NCI-H1694 (cell line): ENCODE measurements at places on chromosomes 5 and 9.

DNA sequence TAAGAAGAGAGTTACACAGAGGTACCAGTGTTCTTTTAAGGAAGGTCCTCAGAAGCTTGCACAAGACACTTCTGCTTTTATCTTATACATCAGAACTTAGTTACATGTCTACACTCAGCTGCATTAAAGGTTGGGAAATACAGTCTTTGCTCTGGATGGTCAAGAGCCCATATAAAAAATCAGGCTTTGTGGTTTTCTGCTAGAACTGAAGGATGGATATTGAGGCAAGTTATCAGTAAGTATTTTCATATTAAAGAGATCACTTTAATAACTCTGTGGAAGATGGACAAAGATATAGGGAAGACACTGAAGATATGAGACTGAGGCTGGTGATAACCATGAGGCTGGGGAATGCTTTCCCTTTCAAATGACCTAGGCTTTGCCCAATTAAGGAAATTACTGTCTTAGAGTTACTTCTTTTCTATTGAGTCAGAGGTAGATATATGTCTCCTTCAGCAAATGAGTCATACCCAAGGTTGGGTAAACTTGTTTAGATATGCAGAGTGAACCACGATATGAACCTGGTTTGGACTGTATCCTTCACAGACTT is 87.0 kb upstream of the TNC start:
- DNase-seq: no peak

GRCh38 chr5:180281706-180282105 is 10.2 kb downstream of the MAPK9 start:
- no peak for DNase-seq

- no peak for DNase-seq
Measured at GRCh38 chr9:111197256-111197655, 132.8 kb downstream of the OR2K2 start.

- no peak for DNase-seq
Measured at GRCh38 chr5:162956570-162956969, 480.8 kb upstream of the CCNG1 start.

- DNase-seq: no peak
Measured at GRCh38 chr5:136811551-136811950, 446.2 kb upstream of the TRPC7 start.

DNA sequence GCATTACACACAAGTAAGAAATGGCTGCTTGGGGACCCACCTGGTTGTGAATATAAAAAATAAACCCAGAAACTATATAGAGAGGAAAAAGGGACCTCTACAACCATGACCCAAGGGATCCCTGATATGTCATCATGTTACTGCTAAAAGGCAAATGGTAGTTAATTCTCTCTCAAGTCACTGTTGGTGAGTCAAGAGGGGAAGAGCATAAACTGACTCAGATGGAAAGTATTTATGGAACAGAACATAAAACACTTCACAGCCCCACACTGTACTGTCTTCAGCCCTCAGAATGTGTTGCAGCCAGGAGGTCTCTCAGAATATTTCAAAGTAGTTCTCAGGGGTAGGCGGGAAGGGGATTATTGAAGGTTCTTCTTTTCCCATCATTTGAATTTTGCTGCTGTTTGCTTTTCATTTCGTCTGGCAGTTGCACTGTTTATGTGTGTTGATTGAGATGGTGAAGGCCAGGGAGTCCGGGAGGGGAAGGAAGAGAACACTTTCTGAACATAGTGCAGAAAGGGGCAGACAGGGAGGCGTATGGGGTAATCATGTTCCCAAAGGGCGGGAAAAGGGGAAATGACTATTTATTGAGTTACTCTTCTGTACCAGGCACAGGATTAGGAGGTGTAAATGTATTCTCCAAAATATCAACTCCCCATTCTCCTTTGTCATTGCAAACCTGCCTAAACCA is 85.5 kb downstream of the TEK start:
- no peak for DNase-seq

DNA sequence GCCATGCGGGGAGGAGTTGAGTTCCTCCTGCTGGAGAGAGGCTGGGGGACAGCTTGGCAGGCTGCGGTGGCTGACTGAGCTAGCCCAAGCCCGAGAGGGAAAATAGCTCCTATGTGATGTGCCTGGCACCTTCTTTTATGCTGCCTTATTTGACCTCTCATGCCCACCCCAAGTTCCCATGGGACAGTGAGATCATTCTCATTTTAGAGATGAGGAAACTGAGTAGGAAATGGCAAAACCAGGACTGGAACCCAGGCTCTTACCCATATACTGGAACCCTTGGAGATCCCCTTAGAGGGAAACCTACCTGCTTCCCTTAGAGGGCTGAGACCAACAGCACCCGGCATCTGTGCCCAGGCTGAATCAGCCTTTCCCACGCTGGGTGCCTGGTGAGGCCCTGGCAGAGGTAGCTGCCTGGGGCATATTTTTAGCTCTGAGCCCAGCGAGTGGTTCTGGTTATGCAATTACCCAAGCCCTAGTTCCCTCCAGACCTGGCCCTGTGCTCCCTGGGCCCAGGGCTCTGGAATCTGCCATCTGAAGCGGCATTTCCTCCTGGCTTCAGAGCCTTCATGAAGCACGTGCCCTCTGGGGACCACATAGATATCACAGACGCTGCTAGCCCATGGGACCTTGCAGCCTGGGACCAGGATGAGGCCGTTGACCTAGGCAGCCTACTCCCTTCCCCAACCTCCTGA is 23.6 kb downstream of the COL27A1 start:
- DNase-seq: no peak

GRCh38 chr5:60671899-60672692 is 27.9 kb downstream of the DEPDC1B start:
- no peak for DNase-seq

- DNase-seq: no peak
Measured at GRCh38 chr9:32867026-32867425, 83.7 kb downstream of the TMEM215 start.

DNA sequence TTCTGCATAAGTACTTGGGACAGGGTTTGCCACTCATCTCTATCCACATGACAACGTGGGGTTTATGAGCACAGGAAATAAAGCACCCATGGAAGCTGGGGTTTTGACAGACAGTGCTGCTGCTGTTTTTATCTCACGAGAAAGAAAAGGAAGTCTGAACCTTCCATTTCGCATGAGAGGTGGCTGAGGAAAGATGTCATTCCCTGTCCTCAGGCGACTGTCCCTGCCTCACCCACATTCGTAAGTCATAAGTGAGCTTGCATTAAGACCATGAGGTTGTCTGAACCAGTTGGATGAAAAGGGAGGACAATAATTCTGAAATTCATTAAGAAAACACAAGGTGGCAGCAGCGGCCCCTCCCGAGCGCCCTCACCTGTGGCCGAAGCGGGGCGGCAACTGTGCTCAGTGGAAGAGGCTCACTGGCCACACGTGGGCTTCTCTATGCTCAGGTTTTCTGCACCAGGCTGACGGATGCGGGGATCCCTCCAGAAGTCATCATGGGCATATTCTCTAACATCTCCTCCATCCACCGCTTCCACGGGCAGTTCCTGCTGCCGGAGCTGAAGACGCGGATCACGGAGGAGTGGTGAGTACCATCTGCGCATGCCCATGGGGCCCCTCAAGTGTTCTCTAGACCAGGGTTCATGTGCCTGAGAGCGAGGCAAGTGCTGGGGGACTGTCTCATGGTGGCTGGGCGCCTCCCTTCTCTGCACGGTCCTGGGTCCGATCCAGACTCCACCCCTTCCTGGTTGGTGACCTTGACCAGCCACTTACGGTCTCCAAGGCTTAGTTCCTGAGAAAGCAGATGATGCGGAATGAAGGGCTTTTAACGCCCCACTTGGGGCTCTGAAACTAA is 54.7 kb upstream of the SUSD3 start:
- peak; percentile 31 for DNase-seq

GRCh38 chr5:5933651-5934050 is 444.7 kb downstream of the MED10 start:
- DNase-seq: no peak

- no peak for DNase-seq
Measured at GRCh38 chr9:134433101-134433500, 106.8 kb downstream of the RXRA start.

- DNase-seq: no peak
Measured at GRCh38 chr9:136092353-136092650, 2.8 kb downstream of the NACC2 start.

DNA sequence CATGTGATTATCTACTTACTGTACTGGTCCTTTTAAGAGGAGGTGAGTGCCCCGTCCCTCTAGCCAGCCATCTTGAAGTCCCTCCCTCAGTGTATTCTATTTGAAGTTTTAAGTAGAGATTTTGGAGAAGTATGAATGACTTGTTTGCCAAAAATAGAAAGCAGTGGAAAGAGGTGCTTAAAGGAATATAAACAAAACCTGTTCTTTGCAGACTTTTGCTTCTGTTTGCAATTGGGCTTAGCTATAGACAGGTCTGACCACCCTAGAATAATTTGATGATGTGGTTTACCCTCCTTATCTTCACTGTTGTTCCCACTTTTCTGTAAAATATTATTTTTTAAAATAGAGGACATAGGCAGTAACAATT is 21.2 kb downstream of the OSMR start:
- no peak for DNase-seq

DNA sequence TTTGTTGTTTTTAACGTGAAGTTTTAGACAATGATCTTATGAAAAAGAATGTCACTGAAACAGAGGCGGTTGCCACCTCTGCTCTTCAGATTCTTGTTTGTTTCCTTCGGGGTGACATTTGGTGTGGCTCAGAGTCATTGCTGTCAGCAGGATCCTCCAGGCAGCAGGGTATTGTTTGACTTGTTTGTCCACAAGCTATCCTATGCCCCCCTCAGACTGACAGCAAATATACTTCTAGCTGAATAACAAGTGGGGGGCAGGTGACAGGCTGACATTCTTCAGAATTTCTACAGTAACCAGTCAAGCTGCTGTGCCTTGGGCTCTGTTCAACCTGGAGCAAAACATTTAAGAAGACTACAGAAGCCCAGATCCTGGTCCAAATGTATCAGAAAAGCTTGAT is 383.3 kb downstream of the YTHDC2 start:
- DNase-seq: no peak

- no peak for DNase-seq
Measured at GRCh38 chr5:110812639-110813038, 73.8 kb downstream of the SLC25A46 start.

DNA sequence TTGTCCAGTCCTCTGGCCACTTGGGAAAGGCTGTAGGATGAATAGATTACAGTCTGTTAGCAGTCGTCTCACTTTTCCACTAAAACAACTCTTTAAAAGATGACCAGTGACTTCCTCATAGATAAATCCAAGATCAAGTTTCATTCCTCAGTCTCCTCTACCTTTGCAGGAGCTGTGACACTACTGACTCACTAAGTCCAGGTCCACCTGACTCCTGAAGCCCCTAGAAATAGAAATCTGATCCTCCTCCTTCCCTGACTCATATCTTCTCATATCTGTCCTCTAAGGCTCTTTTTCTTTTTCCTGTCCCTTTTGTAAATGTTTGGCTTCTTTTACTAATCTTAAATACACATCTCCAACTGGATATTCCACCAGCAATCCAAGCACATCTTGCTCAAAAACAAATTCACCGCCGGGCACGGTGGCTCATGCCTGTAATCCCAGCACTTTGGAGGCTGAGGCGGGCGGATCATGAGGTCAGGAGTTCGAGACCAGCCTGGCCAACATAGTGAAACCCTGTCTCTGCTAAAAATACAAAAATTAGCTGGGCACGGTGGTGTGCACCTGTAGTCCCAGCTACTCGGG is 2.6 kb downstream of the CCDC125 start:
- DNase-seq: no peak

DNA sequence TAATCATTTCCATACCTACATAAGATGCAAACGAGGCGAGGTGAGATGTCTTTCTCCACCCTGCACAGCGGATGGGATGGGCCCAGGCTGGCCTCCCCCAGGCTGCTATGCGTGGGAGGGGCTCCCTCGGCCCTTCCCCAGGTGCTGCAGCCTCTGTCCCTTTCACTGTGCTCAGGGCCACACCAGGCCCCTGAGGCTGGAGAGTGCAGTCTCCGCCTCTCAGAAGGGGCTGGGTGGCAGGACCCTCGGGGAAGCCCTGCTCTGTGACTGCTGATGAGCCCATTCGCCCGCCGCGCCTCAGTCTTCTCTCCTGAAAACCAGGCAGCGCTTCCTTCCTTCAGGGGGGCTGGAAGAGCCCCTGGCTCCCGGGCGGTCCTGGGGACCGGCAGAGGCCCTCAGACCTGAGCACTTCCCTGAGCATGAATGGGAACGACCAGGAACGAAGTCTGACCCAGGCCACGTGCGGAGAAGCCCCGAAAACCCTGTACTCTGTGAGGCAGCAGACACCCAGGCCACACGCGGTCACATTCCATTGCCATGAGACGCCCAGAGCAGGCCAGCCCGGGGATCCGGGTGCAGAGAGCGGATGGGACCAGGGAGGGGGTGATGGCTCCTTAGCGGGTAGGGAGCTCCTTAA is 21.9 kb upstream of the NOTCH1 start:
- DNase-seq: no peak

DNA sequence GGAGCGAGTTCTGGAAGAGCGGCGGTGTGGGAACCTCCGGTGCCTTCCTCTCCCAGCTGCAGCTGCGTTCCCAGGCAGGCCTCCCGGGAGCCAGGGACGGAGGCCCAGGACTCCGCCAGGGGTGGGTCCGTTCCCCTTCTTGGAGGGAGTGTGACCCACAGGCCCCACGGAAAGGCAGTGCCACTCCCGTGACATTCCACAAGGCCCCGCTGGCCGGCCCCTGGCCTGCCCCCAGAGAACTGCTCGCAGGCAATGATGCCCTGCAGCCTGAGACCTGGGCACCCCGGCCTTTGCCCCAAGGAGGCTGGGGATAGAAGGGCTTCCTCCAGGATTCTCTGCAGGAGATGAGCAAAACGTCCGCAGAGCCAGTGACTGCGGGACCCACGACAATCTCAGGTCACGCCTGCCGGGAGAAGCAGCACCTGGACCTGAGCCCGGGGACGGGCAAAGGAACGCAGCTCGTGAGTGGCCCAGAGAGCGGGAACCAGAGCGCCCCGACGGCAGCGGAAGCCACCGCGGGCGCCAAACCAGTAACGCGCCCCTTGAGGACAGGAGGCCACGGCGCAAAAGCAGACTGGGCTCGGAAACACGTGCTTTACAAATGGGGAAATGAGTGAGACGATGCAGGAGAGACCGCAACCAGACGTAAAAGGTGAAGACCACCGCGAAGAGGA is 9.3 kb downstream of the OBP2B start:
- no peak for DNase-seq

DNA sequence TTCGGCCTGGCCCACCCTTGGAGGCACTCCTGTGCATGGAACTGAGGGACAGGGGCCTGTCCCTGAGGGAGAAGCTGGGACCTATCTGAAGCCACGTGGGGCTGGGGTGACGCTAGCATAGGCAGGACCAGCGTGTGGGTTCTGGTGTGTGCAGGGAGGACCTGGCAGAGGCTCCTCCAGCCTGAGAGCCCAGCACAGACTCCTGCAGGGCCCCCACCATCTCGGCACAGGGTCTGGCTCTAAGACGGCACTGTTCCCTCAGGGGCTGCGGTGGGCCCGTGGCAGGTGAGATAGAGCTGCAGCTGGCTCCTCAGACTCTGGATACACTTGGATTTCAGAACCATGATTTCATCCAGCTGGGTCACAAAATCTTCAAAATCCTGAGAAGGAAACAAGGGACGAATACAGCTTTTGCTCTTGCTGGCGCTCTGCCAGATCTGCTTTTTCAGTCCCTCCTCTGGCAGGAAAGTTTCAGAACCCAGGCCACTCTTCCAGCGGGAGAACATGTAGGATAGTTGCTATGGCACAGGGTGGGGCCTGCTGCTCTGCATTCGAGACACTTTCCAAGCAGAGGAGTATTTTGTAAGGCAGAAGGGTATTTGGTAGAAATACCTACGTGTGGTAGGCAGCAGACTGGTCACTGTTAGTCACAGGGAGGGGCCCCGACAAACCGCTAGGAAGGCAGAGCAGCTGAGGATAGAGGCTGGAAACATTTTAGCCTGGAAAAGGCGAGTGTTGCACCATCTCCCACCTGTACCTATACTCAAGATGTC is 74.7 kb downstream of the KIF24 start:
- DNase-seq: no peak
